ENCODE measurements at places on chromosomes 1 and 21.

- H3K27me3 ChIP-seq, result no peaks in the 10 kb centered on the region
- DNase-seq, result no peak
- no peaks in the 10 kb centered on the region for H3K36me3 ChIP-seq
- no peak overlapping the region for H3K4me3 ChIP-seq
- no peak overlapping the region for H3K27ac ChIP-seq
These were observed 98.6 kb upstream of the PLD5 start for GRCh38 chr1:242623119-242623518.

GRCh38 chr1:245715291-245715701, 560.5 kb downstream of the KIF26B start:
- no peak overlapping the region for H3K4me3 ChIP-seq
- H3K27me3 ChIP-seq, result no peaks in the 10 kb centered on the region
- H3K4me1 ChIP-seq, result no peaks in the 10 kb centered on the region
- no peak for DNase-seq

GRCh38 chr1:244968881-244969280, 104.5 kb upstream of the HNRNPU start:
- H3K4me3 ChIP-seq, result peak overlapping the region; percentile 84
- no peaks in the 10 kb centered on the region for H3K36me3 ChIP-seq
- H3K27ac ChIP-seq, result peak overlapping the region; percentile 100
- H3K4me1 ChIP-seq, result peaks cover 17% of the 10 kb centered on the region

- H3K27me3 ChIP-seq, result no peaks in the 10 kb centered on the region
- H3K4me3 ChIP-seq, result no peak overlapping the region
- no peak overlapping the region for H3K27ac ChIP-seq
- no peak for DNase-seq
- H3K36me3 ChIP-seq, result no peaks in the 10 kb centered on the region
These were observed 250.0 kb upstream of the ADGRL2 start for GRCh38 chr1:81550753-81551152.

- no peak overlapping the region for H3K4me3 ChIP-seq
- peak overlapping the region; percentile 60 for H3K27ac ChIP-seq
- H3K4me1 ChIP-seq, result peaks cover 50% of the 10 kb centered on the region
- H3K36me3 ChIP-seq, result no peaks in the 10 kb centered on the region
- DNase-seq, result no peak
- H3K27me3 ChIP-seq, result no peaks in the 10 kb centered on the region
These were observed 36.2 kb upstream of the LRRC8C start for GRCh38 chr1:89596698-89597097.

DNA sequence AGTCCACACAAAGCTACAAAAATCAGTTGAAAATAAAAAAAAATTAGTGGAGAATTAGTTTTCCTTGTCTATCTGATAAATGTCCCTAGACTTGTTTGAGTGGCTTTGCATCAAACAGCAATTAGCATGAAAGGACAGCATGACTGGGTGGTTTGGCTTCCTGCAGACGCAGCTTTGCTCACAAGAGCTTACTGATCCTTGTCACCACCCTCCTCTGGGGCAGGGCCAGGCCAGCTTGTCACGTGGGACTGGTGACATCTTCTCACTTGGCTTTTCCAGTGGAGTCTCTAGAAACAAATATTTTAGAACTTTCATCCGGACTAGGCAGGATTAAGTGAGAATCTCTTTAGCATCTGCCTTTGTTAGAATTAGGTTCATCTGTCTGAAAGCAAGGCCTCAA, 76.0 kb upstream of the OLIG2 start:
- H3K4me3 ChIP-seq, result no peak overlapping the region
- no peaks in the 10 kb centered on the region for H3K4me1 ChIP-seq
- DNase-seq, result no peak
- H3K36me3 ChIP-seq, result no peaks in the 10 kb centered on the region
- H3K27ac ChIP-seq, result no peak overlapping the region

DNA sequence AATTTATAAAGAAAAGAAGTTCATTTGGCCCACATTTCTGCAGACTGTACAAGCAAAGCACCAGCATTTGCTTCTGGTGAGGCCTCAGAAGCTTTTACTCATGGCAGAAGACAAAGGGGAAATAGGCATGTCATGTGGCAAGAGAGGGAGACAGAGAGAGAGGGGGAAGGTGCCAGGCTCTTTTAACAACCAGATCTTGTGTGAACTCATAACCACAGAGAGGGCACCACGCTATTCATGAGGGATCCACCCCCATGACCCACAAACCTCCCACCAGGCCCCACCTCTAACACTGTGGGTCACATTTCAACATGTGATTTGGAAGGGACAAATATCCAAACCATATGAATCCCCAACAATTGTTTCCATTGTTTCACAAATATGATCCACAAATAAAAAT, 467.9 kb downstream of the SIPA1L2 start:
- no peaks in the 10 kb centered on the region for H3K27me3 ChIP-seq
- peaks cover 5% of the 10 kb centered on the region for H3K4me1 ChIP-seq
- no peak overlapping the region for H3K4me3 ChIP-seq
- DNase-seq, result no peak

GRCh38 chr1:228434689-228435088, 18.0 kb upstream of the TRIM17 start:
- H3K36me3 ChIP-seq, result no peaks in the 10 kb centered on the region
- peaks cover 58% of the 10 kb centered on the region for H3K27me3 ChIP-seq
- no peak overlapping the region for H3K27ac ChIP-seq

- H3K4me3 ChIP-seq, result no peak overlapping the region
- H3K27me3 ChIP-seq, result no peaks in the 10 kb centered on the region
- H3K36me3 ChIP-seq, result peaks cover 14% of the 10 kb centered on the region
- no peaks in the 10 kb centered on the region for H3K4me1 ChIP-seq
- DNase-seq, result no peak
- peak overlapping the region; percentile 30 for H3K27ac ChIP-seq
These were observed 33.9 kb upstream of the SELENON start for GRCh38 chr1:25765923-25766589.

- no peaks in the 10 kb centered on the region for H3K4me1 ChIP-seq
- no peaks in the 10 kb centered on the region for H3K36me3 ChIP-seq
- H3K27ac ChIP-seq, result no peak overlapping the region
- H3K4me3 ChIP-seq, result no peak overlapping the region
These were observed 243.5 kb downstream of the TGFB2 start for GRCh38 chr1:218588540-218589172.

- no peaks in the 10 kb centered on the region for H3K36me3 ChIP-seq
- no peaks in the 10 kb centered on the region for H3K4me1 ChIP-seq
- no peaks in the 10 kb centered on the region for H3K27me3 ChIP-seq
- no peak overlapping the region for H3K27ac ChIP-seq
These were observed 32.3 kb downstream of the CHRM3 start for GRCh38 chr1:239418681-239419080.

GRCh38 chr21:22020221-22020620, 1022.0 kb downstream of the NCAM2 start:
- no peaks in the 10 kb centered on the region for H3K27me3 ChIP-seq
- H3K36me3 ChIP-seq, result no peaks in the 10 kb centered on the region
- no peaks in the 10 kb centered on the region for H3K4me1 ChIP-seq
- no peak overlapping the region for H3K27ac ChIP-seq
- no peak for DNase-seq
- H3K4me3 ChIP-seq, result no peak overlapping the region

DNA sequence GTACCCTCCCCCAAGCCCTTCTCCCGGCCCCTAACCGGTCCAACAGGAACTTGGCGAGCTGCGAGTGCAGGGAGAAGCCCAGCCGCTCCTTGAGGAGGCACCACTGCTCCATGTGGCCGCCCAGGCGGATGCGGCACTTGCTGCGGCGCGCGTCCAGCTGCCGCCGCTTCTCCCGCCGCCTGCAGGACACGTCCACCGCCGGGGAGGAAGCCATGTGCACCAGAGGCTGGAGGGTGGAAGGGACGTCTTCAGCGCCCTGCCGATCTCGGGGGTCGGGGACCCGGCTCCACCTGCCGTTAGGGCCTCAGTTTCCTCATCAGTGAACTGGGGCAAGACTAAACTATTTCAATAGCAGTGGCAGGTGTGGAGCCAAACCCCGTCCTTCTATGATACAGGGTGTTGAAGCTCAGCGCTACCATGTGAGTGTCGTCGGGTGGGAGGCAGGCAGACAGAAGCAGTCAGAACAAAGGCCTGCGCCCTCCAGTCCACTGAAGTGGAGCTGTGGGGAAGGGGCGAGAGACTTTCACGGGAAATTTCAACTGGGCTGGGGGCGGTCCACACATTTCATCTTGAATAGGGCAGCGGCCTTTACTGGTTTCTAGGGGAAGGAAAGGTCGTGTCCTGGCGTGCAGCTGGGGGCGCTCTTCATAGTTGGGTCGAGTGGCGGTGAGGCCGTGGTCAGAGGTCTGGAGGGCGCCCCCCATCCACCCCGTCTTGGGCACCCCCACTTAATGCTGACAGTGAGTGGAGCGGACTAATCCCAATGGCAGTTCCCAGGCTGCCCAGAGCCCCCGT, 592 bp downstream of the ZNF692 start:
- H3K27ac ChIP-seq, result peak overlapping the region; percentile 89
- DNase-seq, result no peak
- no peaks in the 10 kb centered on the region for H3K36me3 ChIP-seq
- H3K4me1 ChIP-seq, result no peaks in the 10 kb centered on the region
- peak overlapping the region; percentile 52 for H3K4me3 ChIP-seq

GRCh38 chr21:25818121-25818520, 83.3 kb downstream of the GABPA start:
- no peaks in the 10 kb centered on the region for H3K4me1 ChIP-seq
- H3K27ac ChIP-seq, result no peak overlapping the region
- H3K4me3 ChIP-seq, result no peak overlapping the region
- DNase-seq, result no peak

DNA sequence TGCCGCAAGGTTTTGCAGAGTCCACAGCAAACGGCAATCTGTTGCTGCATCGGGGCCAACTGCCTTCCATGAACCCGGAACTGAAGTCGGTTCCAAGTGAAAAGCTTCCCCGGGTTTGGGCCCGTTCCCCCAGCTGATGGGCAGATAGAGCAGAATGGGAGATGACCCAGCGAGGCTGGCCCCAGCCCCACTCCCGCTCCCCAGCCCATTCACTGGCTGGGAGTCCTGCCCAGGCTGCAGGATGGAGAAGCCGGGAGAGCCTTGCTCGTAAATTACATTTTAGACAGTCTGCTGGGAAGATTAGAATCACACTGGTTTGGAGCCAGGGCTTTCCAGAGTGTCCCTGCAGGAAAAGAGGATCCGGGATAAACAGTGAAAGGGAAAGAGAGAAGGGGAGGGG, 31.6 kb upstream of the PAX7 start:
- H3K27ac ChIP-seq, result no peak overlapping the region
- no peak overlapping the region for H3K4me3 ChIP-seq
- no peak for DNase-seq
- H3K4me1 ChIP-seq, result no peaks in the 10 kb centered on the region
- H3K36me3 ChIP-seq, result no peaks in the 10 kb centered on the region

- no peak for DNase-seq
- no peaks in the 10 kb centered on the region for H3K4me1 ChIP-seq
- H3K27me3 ChIP-seq, result no peaks in the 10 kb centered on the region
- H3K36me3 ChIP-seq, result no peaks in the 10 kb centered on the region
- no peak overlapping the region for H3K4me3 ChIP-seq
These were observed 747.9 kb upstream of the NCAM2 start for GRCh38 chr21:20250337-20250736.

DNA sequence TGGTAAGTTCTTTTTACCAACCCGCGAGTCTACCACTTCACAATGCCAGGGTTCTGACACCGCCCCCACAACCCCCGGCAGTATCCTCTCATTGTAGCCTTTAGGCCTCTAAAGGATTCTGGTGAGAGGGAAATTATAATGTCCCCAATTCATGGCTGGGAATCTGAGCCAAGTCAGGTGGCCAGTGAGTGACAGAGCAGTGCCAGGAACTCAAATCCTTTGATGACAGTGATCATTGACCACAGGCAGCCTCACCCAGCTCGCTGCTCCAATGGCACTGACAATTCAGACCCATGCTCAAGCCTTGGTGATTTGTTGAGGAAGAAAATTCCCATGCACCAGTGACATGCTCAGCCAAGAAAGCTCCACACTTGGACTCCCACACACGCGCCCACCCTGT, 63.4 kb upstream of the CSF1 start:
- no peak overlapping the region for H3K4me3 ChIP-seq
- H3K4me1 ChIP-seq, result no peaks in the 10 kb centered on the region
- DNase-seq, result no peak
- no peaks in the 10 kb centered on the region for H3K36me3 ChIP-seq
